DND-41 (cell line): ENCODE measurements at places on chromosomes 5 and 9.

- DNase-seq, result no peak
Measured at GRCh38 chr5:89499787-89500186, 616.8 kb upstream of the MEF2C start.

DNA sequence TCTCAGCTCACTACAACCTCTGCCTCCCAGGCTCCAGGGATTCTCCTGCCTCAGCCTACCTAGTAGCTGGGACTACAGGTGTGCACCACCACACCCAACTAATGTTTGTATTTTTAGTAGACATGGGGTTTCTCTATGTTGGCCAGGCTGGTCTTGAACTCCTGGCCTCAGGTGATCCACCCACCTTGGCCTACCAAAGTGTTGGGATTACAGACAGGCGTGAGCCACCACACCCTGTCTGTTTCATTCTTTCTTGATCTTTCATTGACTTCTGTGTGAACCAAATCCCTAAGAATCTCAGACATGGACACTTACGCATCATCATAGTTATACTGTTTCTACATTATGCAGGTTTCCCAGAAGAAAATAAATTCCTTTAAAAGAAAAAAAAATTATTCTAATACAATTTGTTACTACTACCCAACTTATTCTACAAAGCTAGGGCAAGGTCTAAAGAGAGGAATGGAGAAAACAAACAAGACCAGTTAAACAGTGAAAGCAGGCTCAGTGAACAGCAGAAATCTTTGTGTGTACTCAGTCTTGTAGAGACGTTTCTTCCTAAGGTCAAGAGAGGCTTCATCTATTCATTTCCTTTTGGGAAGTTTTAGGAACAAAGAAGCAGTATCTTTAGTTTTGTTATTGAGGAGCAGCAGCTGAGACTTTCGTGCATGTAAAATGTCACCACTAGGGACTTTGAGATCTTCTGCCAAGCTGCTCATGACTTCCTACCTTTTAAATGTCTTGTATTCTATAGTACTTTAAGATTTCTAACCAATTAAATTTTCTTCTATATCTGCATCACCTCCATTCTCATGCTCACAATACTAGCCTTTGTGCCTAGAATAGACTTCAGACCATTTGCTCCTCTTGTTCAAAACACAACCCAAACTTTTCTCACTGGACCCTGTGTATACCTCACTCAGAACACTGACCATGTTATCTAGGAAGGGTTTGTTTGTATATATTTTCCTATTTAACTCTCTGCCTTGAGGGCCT lies 5.6 kb upstream of the HMGCR start:
- no peak for DNase-seq

- peak; percentile 34 for DNase-seq
Measured at GRCh38 chr5:79829260-79829659, 139.6 kb downstream of the CMYA5 start.

DNA sequence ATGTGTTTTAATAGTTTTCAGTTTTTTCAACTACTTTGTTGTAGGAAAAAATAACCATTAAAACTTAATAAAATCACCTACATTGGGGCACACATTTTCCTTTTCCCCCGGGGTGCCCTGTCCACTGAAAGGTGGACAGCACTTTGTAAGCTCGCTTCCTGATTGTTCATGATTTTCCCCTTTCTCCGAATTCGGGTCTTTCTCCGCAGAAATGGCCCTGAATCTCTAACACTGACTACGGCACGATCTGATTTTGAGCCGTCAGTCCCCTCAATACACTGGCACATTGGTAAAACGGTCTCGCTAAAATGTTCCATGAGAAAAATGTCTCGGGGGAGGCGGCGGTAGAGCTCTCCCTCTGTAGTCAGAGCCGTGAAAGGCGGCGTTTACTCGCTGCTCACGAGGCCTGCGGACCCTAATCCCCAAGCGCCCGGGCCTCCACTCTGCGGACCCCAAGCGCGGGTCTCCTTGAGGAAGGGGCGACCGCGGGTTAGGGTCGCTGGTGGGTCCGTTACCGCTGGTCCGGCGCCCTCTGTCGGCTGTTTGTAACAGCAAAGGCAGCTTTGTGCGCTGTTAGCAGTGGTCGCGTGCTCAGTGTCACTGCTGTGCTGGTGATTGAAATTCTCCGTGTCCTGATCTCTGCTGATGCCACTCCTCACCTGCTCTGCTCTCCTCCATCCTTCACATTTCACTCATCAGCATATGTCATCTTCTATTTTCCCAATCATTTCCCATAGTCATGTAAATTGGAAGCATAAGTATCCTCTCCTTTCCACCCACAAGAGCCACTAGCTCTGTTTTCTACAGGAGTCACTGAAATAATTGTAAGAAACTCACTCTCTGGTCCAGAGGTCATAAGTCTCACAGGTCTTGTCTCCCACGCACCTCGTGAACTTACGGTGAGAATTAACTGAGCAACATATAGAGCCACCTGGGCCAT lies 10.8 kb upstream of the IFNA2 start:
- DNase-seq, result peak; percentile 52

DNA sequence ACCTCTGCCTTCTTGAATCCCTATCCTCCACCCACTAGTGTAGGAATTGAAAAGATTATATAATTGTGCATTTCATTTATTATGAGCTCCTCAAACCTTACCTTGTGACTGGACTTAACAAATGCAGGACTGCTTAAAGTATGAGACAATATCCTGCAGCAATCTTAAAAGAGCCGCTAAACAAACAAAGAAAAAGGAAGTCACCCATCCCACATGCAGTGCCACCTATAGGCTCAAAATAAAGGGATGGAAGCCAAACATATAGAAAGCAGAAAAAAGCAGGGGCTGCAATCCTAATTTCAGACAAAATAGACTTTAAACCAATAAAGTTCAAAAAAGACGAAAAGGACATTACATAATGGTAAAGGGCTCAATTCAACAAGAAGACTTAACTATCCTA lies 8.7 kb downstream of the PCAT7 start:
- DNase-seq, result no peak

GRCh38 chr5:78518365-78519197 lies 130.0 kb downstream of the LHFPL2 start:
- DNase-seq, result no peak

GRCh38 chr9:132802121-132802795 lies 75.8 kb downstream of the AK8 start:
- peak; percentile 46 for DNase-seq

DNA sequence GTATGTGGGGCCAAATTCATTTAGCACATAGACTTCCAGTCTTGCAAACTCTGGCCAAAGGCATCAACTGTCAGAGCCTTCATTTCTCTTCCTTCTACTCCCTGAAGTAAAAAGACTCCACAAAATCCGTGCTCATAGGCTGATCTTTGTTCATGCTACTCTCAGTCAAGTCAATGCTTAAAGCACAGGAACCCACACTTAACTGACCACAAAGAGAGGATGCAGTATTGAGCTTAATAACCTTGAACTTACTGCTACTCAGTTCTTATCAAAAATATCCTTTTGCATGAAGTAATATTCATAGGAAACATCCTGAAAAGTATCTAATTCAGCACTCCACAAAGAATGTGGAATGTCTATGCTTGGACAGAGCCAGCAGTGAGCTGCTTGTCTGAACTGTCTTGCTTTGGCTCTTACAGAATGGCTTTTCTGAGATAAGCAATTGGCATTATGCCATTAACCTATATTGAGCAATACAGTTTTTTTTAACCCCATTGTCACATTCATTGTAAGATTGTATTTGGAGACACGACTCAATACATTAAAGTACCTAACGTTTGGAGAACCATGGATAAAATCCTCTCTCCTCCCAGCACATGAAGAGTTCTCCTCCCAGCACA lies 21.7 kb downstream of the LPAR1 start:
- no peak for DNase-seq
